Activated naive CD8-positive, alpha-beta T cell treated with anti-CD3 and anti-CD28 coated beads, Interleukin-2, amount 10 ng/mL, durations not matched to agents 7 days and 5 days (primary cell): ENCODE measurements at places on chromosomes 16 and 17. TPM values are rescaled to one million over a fixed set of nuclear protein-coding genes. Genes with fewer than 3 reads are reported as not detected.

DNA sequence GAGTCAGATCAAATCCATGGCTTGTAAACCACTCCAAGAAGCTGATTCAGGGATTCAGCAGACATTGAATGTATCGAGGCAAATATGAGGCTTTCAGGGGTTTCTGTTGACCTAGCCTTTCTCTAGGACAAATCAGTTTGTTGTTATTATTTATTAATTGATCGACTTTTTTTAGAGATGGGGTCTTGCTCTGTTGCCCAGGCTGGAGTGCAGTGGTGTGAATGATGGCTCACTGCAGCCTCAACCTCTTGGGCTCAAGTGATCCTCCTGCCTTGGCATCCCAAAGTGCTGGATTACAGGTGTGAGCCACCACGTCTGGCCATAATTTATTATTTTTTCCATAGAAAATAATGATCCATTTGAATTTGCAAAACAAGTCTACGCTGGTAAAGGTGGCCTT, 27.0 kb downstream of the LAT start:
- no peak for DNase-seq
- H3K4me3 ChIP-seq: no peak overlapping the region
- H3K4me1 ChIP-seq: peaks cover 42% of the 10 kb centered on the region
- no peaks in the 10 kb centered on the region for H3K27me3 ChIP-seq
- H3K27ac ChIP-seq: peak overlapping the region; percentile 83
- H3K36me3 ChIP-seq: peaks cover 4% of the 10 kb centered on the region

- H3K27me3 ChIP-seq: no peaks in the 10 kb centered on the region
- peaks cover 5% of the 10 kb centered on the region for H3K4me1 ChIP-seq
- no peak overlapping the region for H3K27ac ChIP-seq
- H3K36me3 ChIP-seq: peaks cover 6% of the 10 kb centered on the region
- no peak overlapping the region for H3K4me3 ChIP-seq
Observed at GRCh38 chr17:76432712-76433336, 20.1 kb downstream of the UBE2O start.

GRCh38 chr16:27756206-27756970, 206.4 kb downstream of the KATNIP start:
- no peaks in the 10 kb centered on the region for H3K27me3 ChIP-seq
- no peak overlapping the region for H3K27ac ChIP-seq
- peaks cover 1% of the 10 kb centered on the region for H3K36me3 ChIP-seq
- no peak overlapping the region for H3K4me3 ChIP-seq
- no peak for DNase-seq

- no peak overlapping the region for H3K27ac ChIP-seq
- H3K27me3 ChIP-seq: no peaks in the 10 kb centered on the region
- H3K36me3 ChIP-seq: no peaks in the 10 kb centered on the region
- no peak overlapping the region for H3K4me3 ChIP-seq
- no peak for DNase-seq
Observed at GRCh38 chr16:519425-519824, 8.1 kb upstream of the CAPN15 start.

FBF1 gene
- 28.5 TPM for total RNA-seq

NECAB2 gene
- total RNA-seq: not detected

NME3 gene
- total RNA-seq: 60.9 TPM

ANKFY1 gene
- total RNA-seq: 76.9 TPM
